ENCODE measurements at places on chromosomes 5 and 9. TPM values are rescaled to one million over a fixed set of nuclear protein-coding genes. Genes with fewer than 3 reads are reported as not detected.
A peak's percentile ranks its signal among the peaks of the same experiment; 100 is the strongest.

DNA sequence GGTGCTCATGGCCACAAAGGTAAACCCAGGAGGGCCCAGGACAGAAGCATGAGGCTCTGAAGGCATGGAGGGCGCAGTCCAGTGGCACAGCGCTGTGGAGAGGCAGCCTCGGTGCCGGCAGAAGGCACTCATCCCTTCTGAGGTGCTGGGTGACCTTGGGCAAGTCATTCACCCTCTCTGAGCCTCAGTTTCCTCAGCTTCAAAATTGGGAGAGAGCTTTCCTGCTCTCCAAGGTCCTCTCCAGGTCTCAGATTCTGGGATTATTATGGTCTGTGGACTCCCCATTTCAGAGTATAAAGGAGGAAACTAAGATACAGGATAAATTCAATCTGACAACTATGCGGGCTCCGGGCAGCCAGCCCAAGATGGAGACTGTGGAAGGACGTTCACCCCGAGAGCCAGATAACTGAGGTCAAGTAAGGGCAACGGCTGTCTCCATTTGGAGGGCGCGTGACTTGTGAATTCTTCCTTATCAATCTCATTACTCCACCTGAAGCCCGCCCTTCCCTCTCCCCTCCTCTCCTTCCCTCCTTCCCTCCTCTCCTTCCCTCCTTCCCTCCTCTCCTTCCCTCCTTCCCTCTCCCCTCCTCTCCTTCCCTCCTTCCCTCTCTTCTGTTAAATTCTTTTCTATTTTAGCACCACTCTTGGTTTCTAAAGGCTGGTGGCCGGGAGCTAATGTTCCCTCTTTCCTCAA lies 58.1 kb downstream of the LRSAM1 start:
- no peak for DNase-seq

GRCh38 chr9:26773056-26773455 lies 119.5 kb downstream of the CAAP1 start:
- DNase-seq: no peak

DNA sequence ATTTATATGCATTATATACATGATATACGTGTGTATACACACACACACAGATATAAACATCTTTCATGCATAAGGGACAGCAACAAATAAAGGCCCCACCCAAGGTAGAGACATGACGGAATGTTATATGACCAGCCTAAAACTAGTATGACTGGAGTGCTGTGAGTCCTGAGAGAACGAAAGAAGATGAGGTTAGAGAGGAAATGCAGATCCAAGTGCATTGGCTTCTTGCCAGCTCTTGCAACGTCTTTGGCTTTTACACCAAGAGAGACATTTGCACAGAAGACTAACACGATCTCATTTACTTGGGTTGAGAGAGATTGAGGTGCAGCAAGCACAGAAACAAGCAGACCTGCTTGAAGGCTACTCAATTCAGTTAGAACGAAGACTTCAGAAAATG lies 23.0 kb downstream of the CDH10 start:
- DNase-seq: peak; percentile 74

GRCh38 chr9:124481115-124481514 lies 26.1 kb downstream of the NR5A1 start:
- DNase-seq: no peak

- DNase-seq: no peak
These were observed 310.3 kb downstream of the GABRG2 start for GRCh38 chr5:162377895-162378294.

- no peak for DNase-seq
These were observed 15.0 kb upstream of the CEP120 start for GRCh38 chr5:123438244-123438643.

DNA sequence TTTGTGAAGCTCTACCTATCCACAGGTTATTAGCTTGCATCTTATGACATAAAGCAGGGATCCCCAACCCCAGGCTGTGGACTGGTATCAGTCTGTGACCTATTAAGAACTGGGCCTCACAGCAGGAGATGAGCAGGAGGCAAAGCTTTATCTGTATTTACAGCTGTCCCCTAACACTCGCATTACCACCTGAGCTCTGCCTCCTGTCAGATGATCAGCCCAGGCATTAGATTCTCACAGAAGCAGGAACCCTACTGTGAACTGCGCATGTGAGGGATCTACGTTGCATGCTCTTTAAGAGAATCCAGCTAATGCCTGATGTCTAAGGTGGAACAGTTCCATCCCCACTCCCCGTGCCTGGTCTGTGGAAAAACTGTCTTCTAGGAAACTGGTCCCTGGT lies 19.7 kb downstream of the FBXW11 start:
- DNase-seq: no peak

GRCh38 chr5:180343110-180343830 lies 9.9 kb downstream of the GFPT2 start:
- no peak for DNase-seq

Gene PCDHGB4
- 11.7 TPM for total RNA-seq

Gene MOB3B
- total RNA-seq: 8.0 TPM

Gene HTR4
- 0.26 TPM for total RNA-seq

Gene TMEM203
- 24.2 TPM for total RNA-seq

Gene AGXT2
- total RNA-seq: not detected

Gene GPR150
- total RNA-seq: not detected
